ENCODE measurements at places on chromosomes 4 and X.
A peak's percentile ranks its signal among the peaks of the same experiment; 100 is the strongest.

- no peak for DNase-seq
Measured at GRCh38 chrX:13468096-13468495, 101.3 kb upstream of the EGFL6 start.

- DNase-seq = no peak
Measured at GRCh38 chr4:53974561-53974960, 89.8 kb downstream of the CHIC2 start.

GRCh38 chr4:39227906-39228305, 45.6 kb downstream of the WDR19 start:
- DNase-seq = no peak

DNA sequence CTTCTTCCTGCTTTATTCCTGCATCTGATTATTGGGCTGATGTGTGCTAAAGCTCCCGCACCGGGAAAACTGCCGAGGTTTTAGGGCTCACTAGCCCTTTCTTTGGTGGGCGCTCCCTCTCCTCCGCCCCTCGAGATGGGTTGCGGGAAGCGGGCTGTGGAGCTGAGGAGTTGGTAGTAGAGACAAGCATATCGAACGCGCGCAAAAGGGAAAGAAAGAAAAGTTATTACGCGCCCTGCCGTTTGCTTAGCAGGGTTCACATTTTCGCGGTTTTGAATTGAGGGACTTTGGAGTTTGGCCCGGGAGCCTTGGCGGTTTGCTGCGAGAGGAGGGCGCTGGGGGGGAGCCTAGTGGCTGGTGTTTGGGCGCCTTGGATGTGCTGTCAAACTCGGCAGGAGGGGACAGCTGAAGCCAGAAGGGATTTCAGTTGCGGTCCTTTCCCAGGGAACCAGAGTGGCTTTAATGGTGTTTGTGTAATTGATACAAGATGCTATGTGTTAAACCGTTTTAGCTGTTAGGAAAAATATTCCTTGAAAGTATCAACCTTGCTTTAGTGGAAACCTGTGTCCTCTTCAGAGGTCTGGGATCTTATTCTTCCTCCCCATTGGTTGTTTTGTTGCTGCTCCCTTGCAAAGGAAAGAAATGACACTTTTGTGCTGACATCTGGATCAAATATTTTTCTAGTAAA, 1.1 kb downstream of the GAB1 start:
- peak; percentile 36 for DNase-seq

DNA sequence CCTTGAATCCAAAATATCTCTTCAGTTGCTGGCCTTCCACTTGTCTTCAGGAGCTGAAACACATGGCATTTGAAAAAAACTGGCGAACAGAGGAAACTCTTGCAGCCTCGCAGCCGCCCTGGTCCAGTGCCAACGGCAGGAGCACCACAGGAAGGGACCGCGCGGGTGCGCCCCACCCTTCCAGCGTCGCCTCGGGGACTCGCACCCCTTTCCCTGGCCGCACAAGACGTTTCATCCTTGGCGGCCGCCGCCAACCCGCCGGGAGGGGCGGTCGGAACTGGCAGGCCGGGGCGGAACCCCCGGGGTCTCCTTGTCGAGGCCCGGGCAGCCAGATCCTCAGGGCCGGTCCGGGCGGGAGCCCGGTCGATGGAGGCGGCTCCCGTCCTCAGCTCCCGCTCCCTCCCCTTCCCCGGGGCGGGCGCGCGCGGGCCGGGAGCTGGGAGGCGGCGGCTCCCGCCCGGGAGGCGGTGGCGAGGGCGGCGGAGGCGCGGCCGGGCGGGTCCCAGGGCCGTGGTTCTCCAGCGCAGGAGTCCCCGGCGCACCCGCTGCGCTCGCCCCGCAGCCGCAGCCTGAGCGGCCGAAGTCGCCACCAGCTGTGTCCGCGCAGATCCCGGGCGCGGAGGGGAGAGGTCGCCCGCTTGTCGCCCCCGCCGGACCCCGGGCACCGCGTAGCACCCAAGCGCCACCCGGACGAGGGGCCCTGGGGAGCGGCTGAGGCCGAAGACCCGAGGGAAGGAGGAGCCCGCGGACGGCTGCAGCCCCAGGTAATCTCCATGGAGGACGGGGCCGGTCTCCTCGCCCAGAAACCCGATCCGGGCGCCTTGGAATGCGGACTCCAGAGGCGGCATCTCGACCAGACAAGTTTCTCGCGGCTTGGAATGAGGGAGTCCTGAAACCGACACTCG, 886 bp upstream of the NDST3 start:
- DNase-seq = peak; percentile 20

GRCh38 chr4:34417160-34417559, 1827.2 kb downstream of the ARAP2 start:
- DNase-seq = no peak
